Stimulated activated CD8-positive, alpha-beta memory T cell treated with anti-CD3 and anti-CD28 coated beads, Interleukin-4, amount 100 ng/mL, for 4 hours (primary cell): ENCODE measurements at places on chromosomes 13 and 19.
A peak's percentile ranks its signal among the peaks of the same experiment; 100 is the strongest.

- no peak for DNase-seq
Measured at GRCh38 chr19:9941231-9941630, 4.9 kb upstream of the OLFM2 start.

- no peak for DNase-seq
Measured at GRCh38 chr13:44013758-44014291, 134.1 kb downstream of the LACC1 start.

- no peak for DNase-seq
Measured at GRCh38 chr13:44317752-44318151, 55.9 kb upstream of the SERP2 start.

DNA sequence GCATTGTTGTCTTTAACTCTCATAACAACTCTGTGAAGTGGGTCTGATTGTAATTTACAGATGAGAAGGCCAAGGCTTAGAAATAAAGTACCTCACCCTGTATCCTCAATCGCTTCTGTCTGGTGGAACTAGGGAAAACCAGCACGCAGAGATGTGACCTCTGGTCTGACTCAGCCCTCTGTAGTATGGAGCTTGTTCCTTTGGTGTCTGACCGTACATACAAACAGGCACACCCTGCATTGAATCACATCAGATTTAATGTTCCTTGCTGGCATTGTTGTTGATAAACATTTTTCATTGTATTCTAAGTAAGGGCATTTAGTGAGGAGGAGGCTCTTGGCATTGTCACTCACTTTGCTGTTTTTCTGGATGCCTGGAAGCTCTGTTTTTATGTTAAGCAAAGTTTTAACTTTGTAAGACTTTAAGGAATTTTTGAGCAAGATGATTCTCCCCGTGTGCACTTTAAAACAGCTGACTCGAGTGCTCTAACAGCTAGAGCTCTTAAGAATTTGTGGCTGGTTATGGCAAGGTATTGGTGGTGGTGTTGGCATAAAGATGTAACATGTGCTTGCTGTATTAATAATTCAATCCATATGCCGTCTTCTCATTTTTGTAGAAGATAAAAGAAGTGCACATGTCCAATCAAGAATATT lies 89.0 kb upstream of the SPATA13 start:
- DNase-seq = no peak

DNA sequence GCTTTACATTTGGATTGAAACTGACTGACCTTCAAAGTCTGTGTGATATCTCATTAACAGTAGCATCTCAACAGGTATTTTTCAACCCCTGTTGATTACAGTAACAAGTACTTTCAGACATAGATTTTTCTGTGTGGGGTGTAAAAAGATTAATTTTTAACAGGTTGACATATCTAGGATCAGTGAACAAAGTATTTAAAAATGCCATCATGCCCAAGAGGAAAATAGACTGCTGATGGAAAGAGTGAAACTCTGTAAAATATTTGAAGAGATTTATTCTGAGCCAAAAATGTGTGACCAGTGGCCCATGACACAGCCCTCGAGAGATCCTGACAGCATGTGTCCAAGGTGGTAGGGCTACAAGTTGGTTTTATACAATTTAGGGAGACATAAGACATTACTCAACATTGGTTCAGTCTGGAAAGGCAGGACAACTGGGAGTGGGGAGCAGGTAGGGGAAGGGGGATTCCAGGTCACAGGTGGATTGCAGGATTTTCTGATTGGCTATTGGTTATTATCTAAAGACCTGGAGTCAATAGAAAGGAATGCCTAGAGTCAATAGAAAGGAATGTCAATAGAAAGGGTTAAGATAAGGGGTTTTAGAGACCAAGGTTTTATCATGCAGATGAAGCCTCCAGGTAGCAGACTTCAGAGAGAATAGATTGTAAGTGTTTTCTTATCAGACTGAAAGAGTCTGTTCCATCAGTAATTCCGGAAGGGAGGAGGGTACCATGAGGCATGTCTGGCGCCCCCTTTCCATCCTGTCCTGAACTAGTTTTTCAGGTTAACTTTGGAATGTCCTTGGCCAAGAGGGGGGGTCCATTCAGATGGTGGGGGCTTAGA lies 29.1 kb downstream of the TNFRSF19 start:
- DNase-seq = no peak

- DNase-seq = no peak
Measured at GRCh38 chr13:62887046-62887445, 1471.4 kb upstream of the PCDH20 start.

DNA sequence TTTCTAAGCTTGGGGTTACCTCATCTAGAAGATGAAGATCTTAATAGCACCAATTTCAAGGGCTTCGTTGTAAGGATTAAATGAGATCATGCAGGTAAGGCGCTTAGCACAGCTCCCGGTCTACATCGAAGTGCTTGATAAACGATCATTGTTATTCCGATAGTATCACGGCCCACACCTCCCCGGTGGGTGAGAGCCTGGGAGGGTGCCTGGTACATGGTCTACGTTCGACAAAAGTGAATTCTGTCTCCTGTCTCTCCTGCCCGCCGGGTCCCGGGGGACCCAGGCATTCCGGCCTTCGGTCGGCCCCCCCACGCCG lies 501 bp upstream of the MYH14 start:
- DNase-seq = no peak

DNA sequence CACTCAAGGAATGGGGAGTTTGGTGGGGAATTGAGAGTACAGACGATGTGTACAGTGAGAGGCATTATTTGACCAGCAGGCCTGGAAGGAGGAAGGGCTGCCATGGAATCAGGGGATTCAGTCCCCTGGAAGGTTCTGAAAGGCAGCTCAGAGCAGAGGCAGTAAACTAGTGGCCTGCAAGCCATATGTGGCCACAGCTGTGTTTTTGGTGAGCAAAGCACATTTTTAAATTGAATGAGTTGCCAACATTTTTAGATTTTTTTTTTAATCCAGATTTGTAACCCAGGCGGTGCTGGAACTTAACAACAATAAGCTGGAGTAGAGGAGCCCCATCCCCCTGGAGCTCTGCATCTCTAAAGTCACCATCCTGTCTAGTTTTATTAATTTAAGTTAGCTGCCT lies 95.3 kb upstream of the IPO5 start:
- no peak for DNase-seq

DNA sequence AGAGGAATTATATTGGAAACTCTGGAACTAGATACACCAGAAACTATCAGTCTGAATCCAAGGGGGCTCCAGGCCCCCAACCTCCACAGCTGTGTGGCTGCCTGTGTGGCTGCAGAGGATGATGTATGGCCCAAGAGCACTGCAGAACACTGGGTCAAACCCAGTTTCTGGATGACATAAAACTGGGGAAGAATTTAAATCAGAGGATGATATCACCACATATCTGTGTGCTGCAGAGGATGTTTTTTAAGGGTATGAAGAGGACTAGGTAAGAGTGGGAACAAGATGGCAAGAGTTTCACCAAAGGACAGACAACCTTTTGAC lies 226.4 kb downstream of the SUCLA2 start:
- DNase-seq = no peak

DNA sequence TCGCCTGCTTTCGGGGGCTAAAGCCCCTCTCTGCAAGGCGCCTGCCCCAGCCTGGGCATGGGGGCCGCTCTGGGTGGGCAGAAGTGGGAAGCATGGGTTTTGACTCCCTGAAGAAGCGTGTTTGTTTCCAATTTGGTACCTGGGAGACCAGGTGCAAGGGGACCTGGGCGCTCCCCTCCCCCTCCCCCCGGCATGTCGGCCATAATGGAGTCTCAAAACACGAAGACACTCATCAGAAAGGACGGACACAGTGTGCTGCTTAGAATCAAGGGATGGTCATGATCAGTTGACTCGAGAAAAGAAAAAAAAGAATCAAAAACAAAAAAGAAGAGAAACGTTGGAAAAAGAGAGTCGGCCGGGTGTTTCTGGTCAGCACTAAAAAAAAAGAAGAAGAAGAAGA lies 76.8 kb downstream of the IER2 start:
- DNase-seq = no peak

DNA sequence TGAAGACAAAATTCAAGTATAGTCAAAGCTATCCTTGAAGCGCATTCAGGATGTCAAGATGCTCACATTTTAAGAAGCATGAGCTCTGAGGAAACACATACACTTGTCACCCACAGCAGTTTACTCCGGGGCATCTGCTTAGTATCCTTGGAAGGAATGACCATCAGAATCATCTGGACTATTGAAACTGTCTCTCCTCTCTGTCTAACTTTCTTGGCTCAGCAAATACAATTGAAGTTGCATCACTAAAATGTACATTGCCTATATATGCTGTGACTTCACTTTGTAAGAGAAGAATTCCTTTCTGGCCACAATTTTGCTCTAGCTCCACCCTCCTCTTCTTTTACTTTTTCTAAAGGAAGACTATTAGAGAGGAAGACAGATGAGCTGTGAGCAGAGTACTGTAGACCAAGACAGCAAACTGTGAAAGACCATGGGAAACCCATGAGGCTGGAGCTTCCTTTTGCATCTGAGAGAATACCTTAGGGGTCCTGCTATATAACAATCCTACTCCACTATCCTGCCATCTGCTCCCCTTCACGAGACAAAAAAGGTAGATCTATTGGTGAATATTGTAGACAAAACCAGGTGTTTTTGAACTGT lies 906.3 kb downstream of the PCDH9 start:
- DNase-seq = no peak

DNA sequence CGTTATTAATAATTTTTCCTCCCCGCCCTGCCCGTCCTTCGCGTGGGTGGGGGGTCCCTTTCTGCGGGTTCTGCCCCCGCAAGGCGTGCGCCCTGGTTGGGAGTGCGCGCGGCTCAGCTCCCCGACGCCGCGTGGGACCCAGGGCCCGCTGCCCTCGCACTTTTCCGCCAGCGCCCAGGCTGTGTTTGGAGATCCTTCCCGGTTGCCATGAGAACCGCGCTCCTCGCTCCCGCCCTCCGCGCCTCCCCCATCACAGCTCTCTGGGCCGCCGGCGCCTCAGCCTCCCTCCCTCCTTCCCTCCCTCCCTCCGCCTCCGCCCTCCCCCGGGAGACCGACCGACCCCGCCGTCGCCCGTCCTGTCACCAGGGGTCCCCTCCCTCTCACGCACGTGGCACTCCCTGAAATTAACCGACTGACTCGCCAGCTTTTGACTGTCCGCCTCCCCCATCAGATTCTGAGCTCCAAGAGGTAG lies 2.4 kb upstream of the SSBP4 start:
- peak; percentile 52 for DNase-seq

DNA sequence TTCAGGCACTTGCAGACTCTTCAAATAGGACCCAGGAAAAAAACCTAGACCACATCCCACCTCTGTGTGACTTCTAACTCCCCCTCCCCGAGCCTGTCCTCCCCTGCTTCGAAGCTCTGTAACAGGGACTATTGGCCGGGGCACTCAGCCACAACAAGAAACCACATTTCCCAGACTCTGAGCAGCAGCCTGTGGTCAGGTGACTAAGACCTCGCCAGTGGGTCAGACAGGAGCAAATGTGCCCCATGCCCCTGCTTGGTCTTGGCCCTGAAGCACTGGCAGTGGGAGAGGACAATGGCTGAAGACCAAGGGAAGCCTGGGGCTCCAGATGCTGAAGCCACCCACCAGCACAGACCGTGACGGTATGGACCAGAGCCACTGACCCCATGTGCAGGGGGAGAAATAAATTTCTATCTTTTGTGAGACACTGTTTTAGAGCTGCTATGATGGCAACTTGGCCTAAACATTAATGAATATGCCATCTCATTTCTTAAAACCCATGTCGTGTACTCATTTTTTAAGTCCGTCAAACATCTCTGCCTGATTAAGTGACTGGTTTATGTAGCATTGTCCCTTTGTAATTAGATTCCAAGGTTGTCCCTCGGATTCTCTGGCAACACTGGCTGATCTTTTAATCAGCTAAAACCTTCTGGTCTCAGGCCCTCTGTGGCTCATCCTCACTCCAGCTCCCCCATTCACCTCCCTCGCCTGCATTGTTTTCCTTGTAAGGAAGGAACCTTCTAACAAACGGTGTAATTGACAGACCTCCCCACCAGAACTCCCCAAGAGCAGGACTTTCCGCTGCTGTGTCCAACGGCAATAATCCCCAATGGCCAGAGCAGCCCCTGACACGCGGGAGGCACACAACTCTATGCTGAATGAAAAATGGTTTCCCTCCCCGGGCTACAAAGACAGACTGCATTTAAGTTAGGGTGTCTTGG lies 98.4 kb downstream of the STK24 start:
- no peak for DNase-seq

- DNase-seq = no peak
Measured at GRCh38 chr13:62418872-62419271, 1003.2 kb upstream of the PCDH20 start.
